ENCODE measurements at places on chromosomes 5 and 9.

DNA sequence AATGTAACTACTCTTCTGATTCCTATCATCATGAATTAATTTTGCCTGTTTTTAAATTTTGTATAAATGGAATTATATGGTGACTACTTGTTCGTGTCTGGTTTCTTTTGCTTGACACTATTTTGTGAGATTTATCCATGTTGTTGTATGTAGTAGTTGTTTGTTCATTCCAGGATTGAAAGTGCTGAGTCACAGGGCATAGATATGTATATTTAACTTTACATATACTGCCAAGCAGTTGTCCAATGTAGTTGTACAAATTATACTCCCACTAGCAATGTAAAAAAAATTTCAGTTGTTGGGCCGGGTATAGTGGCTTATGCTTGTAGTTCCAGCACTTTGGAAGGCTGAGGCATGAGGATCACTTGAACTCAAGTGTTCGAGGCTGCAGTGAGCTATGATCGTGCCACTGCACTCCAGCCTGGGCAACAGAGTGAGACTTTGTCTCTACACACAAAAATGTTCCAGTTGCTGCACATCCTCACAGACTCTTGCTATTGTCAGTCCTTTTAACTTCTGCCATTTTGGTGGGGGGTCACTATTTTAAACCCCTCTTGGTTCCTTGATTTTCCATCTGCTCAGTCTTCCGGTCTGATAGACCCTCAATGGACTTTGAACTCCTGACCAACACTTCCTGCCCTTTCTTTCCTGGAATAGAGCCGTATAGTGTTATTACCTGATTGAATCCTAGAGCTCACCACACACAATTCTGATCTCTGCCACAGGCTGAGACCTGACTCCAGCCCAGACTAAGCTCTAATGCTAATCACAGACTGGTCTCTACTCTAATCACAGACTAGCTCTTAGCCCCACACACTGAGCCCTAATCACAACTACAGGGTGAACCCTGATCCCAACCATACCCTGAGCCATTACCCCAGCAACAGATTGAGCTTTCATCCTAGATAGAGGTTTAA, 69.3 kb upstream of the MELK start:
- no peak overlapping the region for H3K27ac ChIP-seq
- no peaks in the 10 kb centered on the region for H3K4me1 ChIP-seq
- H3K36me3 ChIP-seq, result no peaks in the 10 kb centered on the region
- no peaks in the 10 kb centered on the region for H3K27me3 ChIP-seq

DNA sequence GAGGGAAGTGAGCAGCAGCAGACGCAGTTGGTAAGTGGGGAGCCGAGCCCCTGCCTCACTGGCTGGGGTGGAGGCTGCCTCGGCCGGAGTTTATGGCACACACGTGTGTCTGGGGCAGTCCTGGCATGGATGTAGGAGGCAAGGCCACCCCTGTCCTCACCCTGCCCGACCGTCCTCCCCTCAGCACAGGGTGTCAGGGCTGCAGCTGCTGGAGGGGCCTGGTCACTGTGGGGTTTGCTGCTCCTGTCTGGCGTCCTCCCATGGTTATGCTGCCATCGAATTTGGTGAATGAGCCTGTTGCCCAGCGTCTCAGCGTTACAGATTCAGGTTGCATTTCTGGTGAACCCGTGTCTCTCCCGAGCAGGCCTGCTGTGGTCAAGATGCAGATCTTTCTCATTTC, 32.4 kb downstream of the CEP72 start:
- no peak overlapping the region for H3K27ac ChIP-seq
- H3K27me3 ChIP-seq, result no peaks in the 10 kb centered on the region
- no peak overlapping the region for H3K4me3 ChIP-seq
- no peaks in the 10 kb centered on the region for H3K36me3 ChIP-seq
- H3K4me1 ChIP-seq, result no peaks in the 10 kb centered on the region
- no peak for DNase-seq

- H3K4me3 ChIP-seq, result no peak overlapping the region
- no peaks in the 10 kb centered on the region for H3K4me1 ChIP-seq
- no peaks in the 10 kb centered on the region for H3K36me3 ChIP-seq
- no peak overlapping the region for H3K27ac ChIP-seq
These were observed 166.4 kb downstream of the SLF1 start for GRCh38 chr5:94784536-94785505.

GRCh38 chr5:145585443-145586148, 249.5 kb downstream of the PRELID2 start:
- no peak overlapping the region for H3K4me3 ChIP-seq
- peak overlapping the region; percentile 4 for H3K27ac ChIP-seq
- H3K27me3 ChIP-seq, result no peaks in the 10 kb centered on the region
- DNase-seq, result no peak
- H3K4me1 ChIP-seq, result no peaks in the 10 kb centered on the region

GRCh38 chr5:77869116-77869798, 93.1 kb upstream of the TBCA start:
- H3K27me3 ChIP-seq, result no peaks in the 10 kb centered on the region
- no peak overlapping the region for H3K4me3 ChIP-seq
- DNase-seq, result no peak
- no peaks in the 10 kb centered on the region for H3K4me1 ChIP-seq
- no peaks in the 10 kb centered on the region for H3K36me3 ChIP-seq
- no peak overlapping the region for H3K27ac ChIP-seq

- H3K36me3 ChIP-seq, result no peaks in the 10 kb centered on the region
- no peak for DNase-seq
- no peak overlapping the region for H3K27ac ChIP-seq
- H3K4me3 ChIP-seq, result no peak overlapping the region
These were observed 12.6 kb downstream of the CAVIN4 start for GRCh38 chr9:100590481-100590880.

All from Peyer's patch (tissue), 4 donors.